ENCODE measurements at places on chromosomes 11 and 22.

DNA sequence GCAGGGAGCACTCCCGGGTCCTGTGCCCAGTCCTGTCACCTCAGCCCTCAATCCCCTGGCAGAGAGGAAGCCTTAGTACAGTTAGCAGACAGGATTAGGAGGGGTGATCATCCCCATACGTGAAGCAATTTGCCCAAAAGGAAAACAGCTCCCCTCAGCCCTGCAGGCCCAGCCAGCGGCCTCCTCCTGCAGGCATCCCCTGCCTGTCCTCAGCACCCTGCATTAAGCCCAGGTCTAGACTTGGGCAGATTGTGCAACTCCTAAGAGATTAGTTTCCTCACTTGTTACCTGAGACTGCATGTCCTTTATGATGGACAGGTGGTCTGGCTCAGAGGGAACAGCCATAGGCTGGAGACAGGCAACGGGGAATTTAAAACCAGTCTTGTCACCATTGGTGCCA is 95.5 kb upstream of the TMEM45B start:
- DNase-seq = no peak

GRCh38 chr11:70603114-70603755 is 204.9 kb downstream of the CTTN start:
- no peak for DNase-seq

DNA sequence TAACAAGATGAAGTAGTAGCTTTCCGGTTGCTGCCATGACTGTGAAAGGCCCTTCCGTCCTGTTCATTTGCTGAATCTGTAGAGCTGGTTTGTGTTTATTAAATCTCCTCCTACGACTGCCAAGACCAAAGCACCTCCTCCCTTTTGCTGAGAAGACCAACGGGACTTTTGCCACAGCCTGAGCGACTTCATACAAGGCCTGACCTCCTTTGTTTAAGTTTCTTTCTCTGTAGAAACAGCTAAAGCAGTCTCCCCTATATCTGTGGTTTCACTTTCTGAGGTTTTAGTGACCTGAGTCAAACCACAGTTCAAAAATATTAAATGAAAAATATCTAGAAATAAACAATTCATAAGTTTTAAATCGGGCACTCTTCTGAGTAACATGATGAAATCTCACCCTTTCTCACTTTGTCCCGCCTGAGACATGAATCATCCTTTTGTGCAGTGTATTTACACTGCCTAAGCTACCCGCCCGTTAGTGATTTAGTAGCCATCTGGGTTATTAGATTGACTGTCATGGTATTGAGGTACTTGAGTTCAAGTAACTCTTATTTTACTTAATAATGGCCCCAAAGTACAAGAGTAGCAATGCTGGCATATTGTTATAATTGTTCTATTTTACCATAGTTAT is 119.1 kb upstream of the LRRC4C start:
- DNase-seq = peak; percentile 17

DNA sequence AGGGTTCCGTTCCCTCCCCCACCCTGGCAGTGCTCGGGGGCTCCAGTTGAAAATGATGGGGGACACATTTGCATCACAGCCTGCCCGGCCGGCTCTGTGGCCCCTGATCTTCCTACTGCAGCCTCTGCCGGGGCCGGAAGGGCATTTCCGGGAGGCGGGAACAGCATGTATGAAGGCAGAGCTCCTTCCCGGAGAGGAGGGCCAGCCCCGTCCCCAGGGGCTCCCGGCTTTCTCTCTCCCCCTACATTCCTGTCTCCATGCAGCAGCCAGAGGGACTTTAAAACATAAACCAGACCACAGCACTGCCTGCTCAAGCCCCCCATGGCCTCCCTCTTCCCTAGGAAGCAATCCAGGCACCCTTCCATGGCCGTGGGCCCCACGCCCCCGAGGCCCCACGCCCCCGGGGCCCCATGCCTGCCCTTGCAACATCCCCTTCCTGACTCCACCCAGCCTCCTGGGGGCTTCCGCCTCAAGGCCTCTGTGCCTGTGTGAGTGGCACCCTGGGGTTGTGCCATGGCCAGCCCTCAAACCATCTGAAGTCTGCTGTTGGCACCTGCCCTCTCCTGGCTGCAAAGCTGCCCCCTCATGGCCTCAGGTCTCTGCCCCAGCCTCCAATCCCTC is 73.1 kb downstream of the CDKN1C start:
- DNase-seq = peak; percentile 65

- DNase-seq = no peak
These were observed 51.1 kb downstream of the MCM5 start for GRCh38 chr22:35450824-35451569.

DNA sequence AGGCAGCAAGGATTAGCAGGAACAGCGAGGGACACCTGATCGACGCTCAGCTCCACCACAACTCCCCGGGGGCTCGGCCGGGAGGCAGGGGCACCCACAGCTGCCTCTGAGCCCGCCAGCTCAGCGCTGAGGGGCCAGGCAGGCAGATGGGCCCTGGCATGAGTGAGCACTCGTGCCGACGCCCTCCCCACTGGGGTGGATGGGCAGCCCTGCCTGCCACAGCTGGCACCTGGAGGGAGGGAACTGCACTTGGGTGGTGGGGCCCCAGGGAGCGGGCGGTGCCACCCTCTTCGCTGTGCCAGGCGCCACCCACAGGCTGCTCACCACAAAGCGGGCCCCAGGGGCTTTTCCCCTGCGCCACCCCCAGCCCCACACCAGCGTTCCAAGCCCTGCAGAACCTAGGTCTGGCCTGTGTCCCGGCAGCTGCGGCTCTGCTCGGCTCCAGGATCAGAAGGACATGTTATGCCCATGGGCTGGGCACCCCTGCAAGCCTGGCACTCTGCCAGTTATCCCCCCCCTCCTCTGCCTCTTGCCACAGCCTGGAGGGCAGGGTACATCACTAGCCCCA is 28.8 kb downstream of the WNT7B start:
- DNase-seq = no peak

GRCh38 chr11:1039481-1040427 is 3.2 kb upstream of the MUC6 start:
- DNase-seq = no peak

GRCh38 chr11:74849525-74850391 is 99.1 kb downstream of the XRRA1 start:
- DNase-seq = peak; percentile 72

GRCh38 chr22:39489094-39490068 is 12.7 kb upstream of the MIEF1 start:
- DNase-seq = no peak
